Thoracic aorta (tissue), 2 donors: ENCODE measurements at places on chromosomes 3 and 15. TPM values are rescaled to one million over a fixed set of nuclear protein-coding genes. Genes with fewer than 3 reads are reported as not detected.
A peak's percentile ranks its signal among the peaks of the same experiment; 100 is the strongest.

- H3K27me3 ChIP-seq = no peaks in the 10 kb centered on the region
- H3K27ac ChIP-seq = no peak overlapping the region
- H3K36me3 ChIP-seq = no peaks in the 10 kb centered on the region
- no peak for DNase-seq
- H3K4me1 ChIP-seq = no peaks in the 10 kb centered on the region
- no peak overlapping the region for H3K4me3 ChIP-seq
Observed at GRCh38 chr15:94351031-94351535, 119.7 kb downstream of the MCTP2 start.

GOLGA6L7 gene
- not detected for total RNA-seq

- H3K27me3 ChIP-seq = no peaks in the 10 kb centered on the region
- H3K4me3 ChIP-seq = no peak overlapping the region
- H3K27ac ChIP-seq = no peak overlapping the region
- DNase-seq = no peak
Observed at GRCh38 chr3:30522476-30522875, 83.9 kb upstream of the TGFBR2 start.

DNA sequence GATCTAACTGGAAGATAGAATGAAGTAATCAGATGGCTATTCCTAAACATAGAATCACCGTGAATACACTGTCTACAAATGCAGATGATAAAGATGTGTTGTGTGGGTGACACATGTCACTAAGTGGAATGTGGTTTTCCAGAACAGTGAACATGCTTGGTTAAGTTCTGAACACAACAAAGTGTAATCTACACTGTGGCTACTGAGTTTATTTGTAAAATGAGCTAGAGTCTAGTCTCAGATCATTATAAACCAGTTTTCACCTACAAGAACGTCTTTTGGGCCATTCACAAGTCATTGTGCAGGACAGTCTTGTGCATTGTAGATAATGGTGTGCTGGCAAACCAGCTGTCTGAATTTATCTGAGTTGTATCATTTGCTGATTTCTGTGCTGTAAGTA is 35.3 kb downstream of the OXNAD1 start:
- H3K27me3 ChIP-seq = no peaks in the 10 kb centered on the region
- no peak overlapping the region for H3K27ac ChIP-seq
- no peak overlapping the region for H3K4me3 ChIP-seq
- no peaks in the 10 kb centered on the region for H3K36me3 ChIP-seq
- H3K4me1 ChIP-seq = peaks cover 3% of the 10 kb centered on the region

DNA sequence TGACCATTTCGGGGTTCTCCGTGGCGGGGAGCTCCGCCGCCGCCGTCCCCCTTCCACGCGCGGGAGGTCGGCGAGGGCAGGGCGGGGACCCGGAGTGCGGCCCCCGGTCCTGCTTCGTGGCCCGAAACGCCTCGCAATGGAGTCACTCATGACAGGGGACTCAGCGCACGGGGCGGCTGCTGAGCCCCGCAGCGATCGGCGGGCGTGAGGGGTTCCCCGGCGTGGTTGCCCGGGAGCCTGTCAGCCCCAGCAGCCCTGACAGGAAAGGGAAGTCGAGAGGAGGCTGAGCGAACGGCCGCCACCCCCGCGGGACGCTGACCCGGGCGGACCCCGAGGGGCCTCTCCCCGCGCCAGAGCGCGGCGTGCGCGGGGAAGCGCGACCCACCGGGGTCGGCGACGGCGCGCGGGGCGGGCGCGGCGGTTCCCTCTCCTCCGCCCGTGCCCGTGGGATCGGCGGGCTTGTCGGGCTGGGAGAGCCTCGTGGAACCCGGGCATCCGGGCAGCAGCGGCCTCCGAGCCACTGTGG is 564 bp upstream of the PIGZ start:
- H3K27me3 ChIP-seq = no peaks in the 10 kb centered on the region
- peak overlapping the region; percentile 41 for H3K27ac ChIP-seq
- peaks cover 7% of the 10 kb centered on the region for H3K4me1 ChIP-seq
- DNase-seq = no peak
- H3K4me3 ChIP-seq = peak overlapping the region; percentile 97

RPP25 gene
- total RNA-seq = 11.7 TPM

DNA sequence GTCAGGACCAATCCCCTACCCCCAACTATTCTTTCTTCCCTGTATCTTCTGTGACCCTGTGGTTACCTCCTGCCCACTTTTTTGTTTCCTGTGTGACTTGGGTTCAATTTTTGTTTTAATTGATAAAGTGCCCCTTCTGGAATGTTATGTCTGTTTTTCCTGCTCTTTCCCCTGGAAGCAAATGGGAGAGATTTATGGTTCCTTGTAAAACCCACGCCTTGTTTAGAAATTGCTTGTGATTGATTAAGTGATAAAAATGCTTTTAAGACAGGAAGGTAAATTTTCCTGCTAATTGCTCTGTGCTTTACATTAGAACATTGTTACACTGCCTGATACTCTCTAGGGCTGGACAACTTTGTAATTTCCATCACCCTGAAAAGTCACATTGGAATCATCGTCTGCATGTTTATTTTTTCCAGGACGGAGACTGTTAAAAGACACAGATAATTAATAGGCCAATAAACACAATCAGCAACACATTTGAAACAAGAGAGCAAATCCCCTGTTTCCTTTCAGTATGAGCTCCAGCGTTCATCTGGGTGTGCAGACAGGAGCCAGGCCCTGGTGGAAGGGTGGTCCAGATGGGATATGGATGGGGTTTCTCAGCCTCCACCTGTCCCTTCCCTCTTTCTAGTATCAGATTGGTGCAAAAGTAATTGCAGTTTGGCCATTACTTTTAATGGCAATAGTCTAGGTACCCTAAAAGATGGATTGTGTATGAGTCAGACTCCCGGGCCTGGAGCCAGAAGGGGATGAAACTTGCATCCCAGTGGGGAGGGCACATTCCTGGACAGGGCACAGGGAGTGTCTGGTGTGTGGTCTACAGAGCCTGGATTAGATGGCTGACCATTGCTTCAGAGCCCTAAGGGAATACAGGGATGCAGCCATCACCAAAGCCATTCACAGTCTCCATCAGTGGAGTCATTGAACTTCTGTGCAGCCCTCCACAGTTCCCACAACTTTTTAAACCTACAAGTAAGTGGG is 58.1 kb upstream of the AGBL1 start:
- no peaks in the 10 kb centered on the region for H3K4me1 ChIP-seq
- no peak overlapping the region for H3K27ac ChIP-seq
- DNase-seq = no peak
- no peaks in the 10 kb centered on the region for H3K36me3 ChIP-seq
- H3K27me3 ChIP-seq = no peaks in the 10 kb centered on the region
- H3K4me3 ChIP-seq = no peak overlapping the region

- H3K4me1 ChIP-seq = no peaks in the 10 kb centered on the region
- DNase-seq = no peak
- H3K4me3 ChIP-seq = no peak overlapping the region
- H3K27ac ChIP-seq = no peak overlapping the region
- H3K36me3 ChIP-seq = peaks cover 3% of the 10 kb centered on the region
Observed at GRCh38 chr3:186589856-186590579, 19.5 kb downstream of the DNAJB11 start.

PCSK6 gene
- total RNA-seq = 5.1 TPM

- H3K36me3 ChIP-seq = no peaks in the 10 kb centered on the region
- no peaks in the 10 kb centered on the region for H3K27me3 ChIP-seq
- H3K4me3 ChIP-seq = no peak overlapping the region
- no peaks in the 10 kb centered on the region for H3K4me1 ChIP-seq
Observed at GRCh38 chr15:82168296-82168695, 94.2 kb downstream of the EFL1 start.

LDHAL6B gene
- not detected for total RNA-seq

GBE1 gene
- 67.1 TPM for total RNA-seq

DNA sequence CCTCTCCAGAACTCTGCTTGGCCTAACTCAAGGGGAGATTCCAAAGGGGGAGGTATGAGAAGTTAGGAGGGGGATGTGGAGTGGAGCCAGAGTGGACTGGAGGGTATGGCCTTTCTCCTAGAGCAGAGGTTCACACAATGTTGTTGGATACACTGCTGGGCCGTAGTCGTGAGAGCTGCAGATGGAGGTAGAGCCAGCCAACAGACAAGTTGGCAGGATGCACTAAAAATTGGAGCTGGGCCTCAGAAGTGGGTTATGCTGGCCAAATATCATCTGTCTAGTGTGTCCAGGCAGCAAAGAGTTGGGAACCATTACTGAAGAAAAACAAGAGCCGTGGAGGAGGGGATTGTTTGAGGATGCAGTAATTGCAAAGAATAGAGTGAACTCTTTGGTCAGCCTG is 27.7 kb upstream of the LRRFIP2 start:
- H3K27ac ChIP-seq = peak overlapping the region; percentile 31
- no peak overlapping the region for H3K4me3 ChIP-seq
- DNase-seq = no peak
- H3K27me3 ChIP-seq = no peaks in the 10 kb centered on the region

ADCY5 gene
- total RNA-seq = 104 TPM

DNA sequence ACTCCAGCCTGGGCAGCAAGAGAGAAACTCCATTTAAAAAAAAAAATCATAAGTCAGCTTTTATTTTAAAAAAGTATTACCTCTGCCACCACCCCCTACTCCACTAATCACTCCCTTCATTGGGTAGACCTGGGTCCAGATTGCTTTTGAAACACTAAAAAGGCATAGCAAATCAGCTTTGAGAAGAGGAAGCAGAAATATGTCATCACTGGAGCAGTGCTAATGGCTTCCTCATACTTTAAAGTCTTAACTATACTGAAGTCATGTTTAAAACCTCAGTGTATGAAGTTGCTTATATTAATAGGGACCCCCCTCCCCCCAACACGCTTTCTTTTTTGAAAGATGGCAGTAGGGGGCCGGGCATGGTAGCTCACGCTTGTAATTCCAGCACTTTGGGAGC is 1.0 kb upstream of the HTR3D start:
- DNase-seq = no peak
- no peaks in the 10 kb centered on the region for H3K4me1 ChIP-seq
- no peak overlapping the region for H3K4me3 ChIP-seq
- H3K27ac ChIP-seq = no peak overlapping the region
- H3K27me3 ChIP-seq = no peaks in the 10 kb centered on the region

LRRC2 gene
- total RNA-seq = 0.42 TPM

- H3K4me1 ChIP-seq = peaks cover 1% of the 10 kb centered on the region
- H3K4me3 ChIP-seq = no peak overlapping the region
- no peaks in the 10 kb centered on the region for H3K27me3 ChIP-seq
- no peak for DNase-seq
Observed at GRCh38 chr3:172536505-172536904, 13.3 kb upstream of the TNFSF10 start.

PLCH1 gene
- total RNA-seq = 0.28 TPM

DNA sequence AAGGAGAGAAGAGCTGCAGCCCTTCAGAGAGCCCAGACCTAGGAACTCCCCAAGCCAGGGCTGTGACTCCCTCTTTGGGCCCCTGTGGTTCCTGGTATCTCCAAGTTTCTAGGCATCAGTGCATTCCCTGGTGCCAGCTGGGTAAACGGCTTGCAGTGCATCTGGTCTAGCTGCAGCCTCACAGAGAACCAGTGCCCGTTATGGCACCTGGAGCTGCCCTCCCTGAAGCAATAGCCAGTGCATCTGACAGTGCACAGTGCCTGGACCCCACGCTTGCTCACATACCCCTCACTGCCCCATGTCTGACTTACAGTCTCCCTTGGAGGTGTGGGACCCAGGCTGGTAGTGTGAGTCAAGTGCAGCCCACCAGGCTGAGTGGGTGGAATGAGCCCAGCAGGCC is 52.1 kb downstream of the LSAMP start:
- no peak for DNase-seq
- no peaks in the 10 kb centered on the region for H3K36me3 ChIP-seq
- no peaks in the 10 kb centered on the region for H3K27me3 ChIP-seq

DNA sequence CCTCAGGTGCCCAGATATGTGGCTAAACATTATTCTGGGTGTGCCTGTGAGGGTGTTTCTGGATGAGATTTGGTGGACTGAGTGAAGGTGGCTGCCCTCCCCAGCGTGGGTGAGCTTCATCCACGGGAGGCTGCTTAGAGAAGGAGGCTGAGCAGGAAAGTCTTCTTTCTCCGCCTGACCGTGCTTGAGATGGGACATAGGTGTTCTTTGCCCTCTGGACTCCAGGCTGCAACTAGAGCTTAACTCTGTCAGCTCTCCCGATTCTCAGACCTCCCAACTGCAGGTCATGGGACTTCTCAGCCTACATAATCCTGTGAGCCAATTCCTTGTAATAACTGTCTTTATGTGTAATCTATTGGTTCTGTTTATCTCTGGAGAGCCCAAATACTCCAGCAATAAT is 34.1 kb downstream of the RAB7A start:
- no peaks in the 10 kb centered on the region for H3K27me3 ChIP-seq
- peaks cover 32% of the 10 kb centered on the region for H3K4me1 ChIP-seq
- H3K4me3 ChIP-seq = no peak overlapping the region
- no peak for DNase-seq
- H3K36me3 ChIP-seq = no peaks in the 10 kb centered on the region

IVD gene
- total RNA-seq = 43.6 TPM

- peaks cover 27% of the 10 kb centered on the region for H3K4me1 ChIP-seq
- no peak overlapping the region for H3K27ac ChIP-seq
- DNase-seq = no peak
- no peaks in the 10 kb centered on the region for H3K27me3 ChIP-seq
- H3K4me3 ChIP-seq = no peak overlapping the region
Observed at GRCh38 chr15:75051191-75051608, 27.8 kb downstream of the PPCDC start.

- H3K27ac ChIP-seq = no peak overlapping the region
- H3K27me3 ChIP-seq = no peaks in the 10 kb centered on the region
- H3K4me3 ChIP-seq = no peak overlapping the region
- no peaks in the 10 kb centered on the region for H3K36me3 ChIP-seq
Observed at GRCh38 chr15:44317423-44318058, 29.0 kb downstream of the GOLM2 start.

DNA sequence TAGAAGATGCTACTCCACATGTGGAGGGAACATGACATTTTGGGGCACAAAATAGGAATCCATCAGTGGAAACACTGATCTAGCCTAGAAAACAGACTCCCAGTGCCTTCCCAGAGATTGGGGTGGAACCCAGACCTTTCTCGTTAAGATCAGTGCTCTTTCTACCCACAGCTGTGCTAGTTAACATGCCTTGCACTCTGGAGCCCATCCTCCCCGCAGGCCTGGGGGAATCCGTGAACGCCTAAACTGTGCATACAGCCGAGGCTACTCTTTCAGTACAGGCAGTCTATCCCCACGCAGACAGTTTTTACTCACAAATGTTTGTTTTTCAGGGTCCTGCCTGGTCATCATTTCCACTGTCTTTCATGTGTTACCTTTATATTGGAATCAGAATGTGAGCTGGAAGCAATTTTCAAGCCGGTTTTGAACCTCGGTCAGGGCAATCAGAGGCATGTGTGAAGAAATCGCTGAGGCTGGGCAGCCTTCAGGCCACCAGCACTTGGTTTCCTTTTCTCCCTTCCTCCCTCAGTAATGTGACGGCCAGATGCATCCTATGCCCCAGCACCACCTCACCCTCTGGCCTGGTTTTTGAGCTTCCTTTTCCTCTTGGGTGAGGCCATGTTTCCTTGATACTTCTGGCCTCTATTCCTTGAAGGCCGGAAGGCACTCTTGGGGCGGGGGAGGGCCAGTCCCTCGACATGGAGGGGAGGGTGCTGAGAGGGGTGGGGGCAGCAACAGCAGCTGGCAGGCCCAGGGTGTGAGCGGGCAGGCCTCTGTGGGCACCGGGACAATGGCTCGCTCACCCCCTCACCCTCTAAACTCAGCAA is 123.6 kb upstream of the GALNT15 start:
- peaks cover 28% of the 10 kb centered on the region for H3K4me1 ChIP-seq
- no peaks in the 10 kb centered on the region for H3K36me3 ChIP-seq
- no peak overlapping the region for H3K27ac ChIP-seq
- H3K4me3 ChIP-seq = no peak overlapping the region
- DNase-seq = no peak
- H3K27me3 ChIP-seq = no peaks in the 10 kb centered on the region

GRCh38 chr3:151869181-151869580 is 4.3 kb upstream of the SUCNR1 start:
- H3K36me3 ChIP-seq = no peaks in the 10 kb centered on the region
- H3K4me3 ChIP-seq = no peak overlapping the region
- no peaks in the 10 kb centered on the region for H3K27me3 ChIP-seq
- H3K4me1 ChIP-seq = peaks cover 12% of the 10 kb centered on the region
